Left colon (tissue), 2 donors: ENCODE measurements at places on chromosomes 12 and 14.

DNA sequence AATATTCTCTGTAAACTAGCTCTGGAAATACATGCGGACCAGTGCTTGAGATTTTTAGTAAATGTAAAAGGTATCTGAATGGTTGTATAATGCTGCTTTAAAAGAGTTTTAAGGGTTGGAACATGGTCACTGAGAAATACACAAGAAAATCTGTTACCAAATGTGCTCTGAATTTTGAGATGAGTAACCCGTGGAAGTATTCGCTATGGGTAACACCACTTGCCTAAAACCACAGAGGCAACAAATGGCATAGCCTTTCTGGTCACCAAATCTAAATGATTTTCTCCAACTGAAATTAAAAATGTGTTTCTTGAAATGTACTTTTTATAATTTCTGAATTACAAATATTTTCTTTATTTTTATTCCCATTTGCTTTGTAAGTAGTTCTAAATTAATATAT is 745.7 kb downstream of the DIO2 start:
- no peak for DNase-seq

DNA sequence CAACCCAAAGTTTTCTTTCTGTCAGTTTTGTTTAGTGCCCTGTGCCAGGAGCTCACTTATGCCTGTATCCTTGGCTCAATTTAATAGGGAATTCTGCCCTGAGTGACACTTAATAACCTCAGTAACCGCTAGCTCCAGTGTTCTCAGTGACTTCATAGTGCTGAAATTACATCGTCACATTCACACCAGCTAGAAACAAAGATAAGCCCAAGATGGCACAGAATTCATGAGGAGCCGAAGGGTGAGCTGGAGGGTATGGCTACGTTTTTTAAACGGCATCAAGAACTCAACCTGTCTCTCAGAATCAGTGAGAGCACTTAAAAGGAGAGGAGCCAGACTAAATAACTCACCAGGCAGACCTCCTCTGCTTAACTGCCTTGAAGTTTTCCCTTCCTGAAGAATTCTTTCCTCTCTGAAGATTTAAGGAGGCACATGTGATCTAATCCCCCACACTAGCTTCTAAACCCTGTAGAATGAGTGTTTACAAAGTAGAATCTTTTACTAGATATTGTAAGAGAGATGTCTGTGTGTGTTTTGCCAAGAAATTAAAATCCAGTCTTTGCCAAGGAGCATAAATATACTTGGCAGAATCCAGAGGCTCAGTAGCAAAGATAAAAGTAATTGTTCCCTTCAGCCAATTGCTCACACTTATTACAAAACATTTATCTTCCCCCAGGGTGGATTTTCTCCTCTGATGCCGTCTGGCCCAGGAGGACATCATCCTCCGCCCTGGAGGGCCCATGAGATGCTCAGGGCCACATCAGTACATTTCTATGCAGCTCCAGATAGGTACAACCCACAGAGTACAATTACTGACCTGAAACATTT is 37.3 kb downstream of the PTGER2 start:
- no peak for DNase-seq

- no peak for DNase-seq
Observed at GRCh38 chr14:71716041-71716772, 216.0 kb upstream of the RGS6 start.

DNA sequence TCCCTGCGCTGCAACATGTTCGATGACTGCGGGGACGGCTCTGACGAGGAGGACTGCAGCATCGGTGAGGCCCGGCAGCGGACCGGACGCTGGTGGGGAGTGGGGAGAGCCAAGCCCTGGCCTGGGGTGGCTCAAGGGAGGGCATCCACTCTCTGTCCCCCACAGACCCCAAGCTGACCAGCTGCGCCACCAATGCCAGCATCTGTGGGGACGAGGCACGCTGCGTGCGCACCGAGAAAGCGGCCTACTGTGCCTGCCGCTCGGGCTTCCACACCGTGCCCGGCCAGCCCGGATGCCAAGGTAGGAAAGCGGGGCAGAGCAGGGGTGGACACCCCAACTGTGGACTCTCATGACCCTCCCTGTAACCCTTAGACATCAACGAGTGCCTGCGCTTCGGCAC is 11.4 kb upstream of the NXPH4 start:
- DNase-seq: no peak

DNA sequence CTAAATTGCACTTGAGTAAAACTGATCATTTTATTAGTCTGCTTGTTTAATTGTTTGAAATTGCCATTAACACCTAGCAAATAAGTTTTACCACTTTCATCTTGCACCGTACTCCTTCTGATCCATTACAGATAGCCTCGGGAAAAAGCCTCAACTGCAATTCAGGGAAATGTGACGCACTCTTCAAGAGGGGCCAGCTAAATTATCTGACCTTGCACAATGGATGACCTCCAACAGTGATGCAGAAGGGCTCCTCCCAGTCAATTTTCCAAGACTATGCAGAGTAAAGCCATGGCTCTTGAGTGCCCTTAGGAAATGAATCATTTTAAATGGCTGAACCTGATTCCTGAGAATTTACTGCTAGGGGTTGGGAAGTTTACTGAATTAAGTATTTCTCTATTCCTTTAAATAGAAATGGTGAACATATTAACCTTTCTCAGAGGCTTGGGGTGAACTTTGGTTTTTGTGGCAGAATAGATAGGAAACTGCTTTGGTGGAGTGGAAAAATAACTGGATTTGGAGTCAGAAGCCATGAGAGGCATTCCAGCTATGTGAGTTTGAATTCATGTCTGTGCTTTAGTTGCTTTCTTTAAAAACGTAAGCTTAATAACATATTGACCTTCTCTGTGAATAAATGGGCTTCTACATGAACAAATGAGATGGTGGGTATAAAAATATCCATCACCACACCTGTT is 64.8 kb upstream of the OVCH1 start:
- no peak for DNase-seq

- DNase-seq: no peak
Observed at GRCh38 chr12:111446631-111447570, 41.2 kb downstream of the SH2B3 start.

DNA sequence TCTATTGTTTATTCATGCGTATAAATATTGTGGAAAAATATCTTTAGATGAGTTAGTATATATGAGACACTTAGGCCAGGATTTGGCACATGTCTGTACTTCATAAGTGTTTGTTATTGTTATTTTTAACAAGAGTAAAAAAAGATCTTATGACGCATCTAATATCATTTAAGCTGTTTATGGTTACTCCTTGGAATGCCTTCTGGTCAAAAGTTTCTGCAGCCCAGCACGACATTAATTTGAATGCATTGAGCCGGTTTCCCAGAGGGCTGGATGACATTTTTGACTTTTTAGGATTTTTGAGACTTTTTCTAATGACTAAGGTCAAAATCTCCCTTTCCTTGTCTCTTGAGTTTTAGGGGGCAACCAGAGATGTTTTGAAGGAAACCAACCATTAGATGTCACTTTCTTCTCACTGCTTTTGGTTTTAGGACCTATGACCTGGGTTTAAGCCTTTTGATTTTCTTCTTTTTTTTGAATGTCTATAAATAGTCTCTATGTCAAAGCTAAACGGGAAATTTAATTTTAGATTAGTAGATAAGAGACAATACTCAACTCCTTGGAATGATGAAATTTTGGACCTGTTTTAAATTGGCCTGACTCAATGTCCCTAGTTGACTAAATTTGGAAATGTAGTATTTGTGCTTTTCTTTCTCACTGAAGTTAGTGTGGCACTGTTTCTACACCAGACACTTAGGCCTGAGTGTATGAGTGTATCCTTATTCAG is 215.5 kb downstream of the AEBP2 start:
- no peak for DNase-seq

DNA sequence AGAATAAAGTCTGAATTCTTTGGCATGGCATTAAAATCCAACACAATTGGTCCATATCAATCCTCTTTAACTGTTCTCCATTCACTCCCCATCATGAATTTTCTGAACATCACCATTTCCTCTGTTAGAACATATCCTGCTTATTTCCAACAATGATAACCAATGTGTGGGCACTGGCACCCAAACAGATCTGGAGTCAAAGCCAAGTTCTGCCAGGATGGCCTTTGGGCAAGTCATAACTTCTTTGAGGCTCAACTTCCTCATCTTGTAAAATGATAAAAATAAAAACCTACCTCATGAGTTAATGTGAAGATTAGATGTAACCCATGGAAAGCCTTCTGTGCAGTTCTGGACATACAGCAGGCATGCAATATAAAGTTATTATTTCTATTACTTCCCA is 12.5 kb downstream of the PAWR start:
- DNase-seq: peak; percentile 59

DNA sequence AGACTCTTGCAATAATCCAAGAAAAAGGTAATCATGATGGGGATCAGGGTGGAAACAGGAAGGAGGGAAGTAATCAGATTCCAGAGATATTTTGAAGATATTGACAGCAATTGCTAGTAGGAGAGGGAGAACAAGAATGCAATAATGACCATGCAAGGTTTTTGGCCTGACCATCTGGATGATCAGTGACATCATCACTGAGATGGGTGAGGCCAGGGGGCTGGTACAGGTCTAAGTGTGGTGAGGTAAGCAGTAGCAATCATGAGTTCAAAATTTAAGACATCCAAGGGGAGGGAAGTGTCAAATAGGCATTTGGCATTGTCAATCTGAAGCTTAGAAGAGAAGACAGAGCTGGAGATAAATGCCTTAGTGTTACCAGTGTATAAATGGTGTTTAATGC is 24.8 kb upstream of the CLMN start:
- no peak for DNase-seq

DNA sequence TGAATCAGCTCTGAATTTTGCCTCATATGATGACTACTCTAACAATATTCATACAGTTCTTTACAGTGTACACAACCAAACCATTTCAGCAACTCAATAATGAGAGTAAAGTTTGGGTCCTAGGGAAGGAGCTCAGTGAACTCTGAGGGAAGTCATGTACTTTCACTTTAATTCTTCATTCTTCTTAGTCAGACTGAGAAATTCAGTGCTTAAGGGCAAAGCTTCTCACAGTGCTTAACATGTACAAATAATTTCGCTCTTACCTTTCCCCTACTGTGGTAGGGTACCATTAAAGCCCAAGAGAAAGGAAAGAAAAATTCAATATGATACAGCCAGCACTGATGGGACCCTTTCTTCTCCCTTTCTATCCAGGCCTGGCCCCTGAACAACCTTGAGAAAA is 435.0 kb downstream of the NELL2 start:
- no peak for DNase-seq

DNA sequence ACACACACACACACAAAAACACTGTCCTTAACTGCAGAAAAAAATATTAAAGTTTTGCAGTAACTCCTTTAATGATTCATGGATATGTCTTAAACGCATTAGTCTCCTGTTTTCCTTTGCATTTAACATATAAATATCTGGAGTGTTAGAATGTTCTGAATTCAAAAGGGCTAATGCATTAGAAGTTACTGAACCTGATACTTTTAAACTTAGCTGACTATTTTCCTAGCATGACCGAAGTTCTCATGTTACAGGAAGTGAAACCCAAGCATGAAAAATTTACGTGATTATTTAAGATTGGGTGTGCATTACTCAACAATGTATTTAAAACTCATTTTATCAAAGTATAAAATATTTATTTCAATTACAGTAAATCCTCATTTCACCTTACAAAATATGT is 791.2 kb downstream of the FLRT2 start:
- no peak for DNase-seq

GRCh38 chr14:67410313-67410712 is 1.7 kb downstream of the PLEK2 start:
- DNase-seq: peak; percentile 89

- no peak for DNase-seq
Observed at GRCh38 chr14:80781972-80782367, 159.6 kb downstream of the CEP128 start.

DNA sequence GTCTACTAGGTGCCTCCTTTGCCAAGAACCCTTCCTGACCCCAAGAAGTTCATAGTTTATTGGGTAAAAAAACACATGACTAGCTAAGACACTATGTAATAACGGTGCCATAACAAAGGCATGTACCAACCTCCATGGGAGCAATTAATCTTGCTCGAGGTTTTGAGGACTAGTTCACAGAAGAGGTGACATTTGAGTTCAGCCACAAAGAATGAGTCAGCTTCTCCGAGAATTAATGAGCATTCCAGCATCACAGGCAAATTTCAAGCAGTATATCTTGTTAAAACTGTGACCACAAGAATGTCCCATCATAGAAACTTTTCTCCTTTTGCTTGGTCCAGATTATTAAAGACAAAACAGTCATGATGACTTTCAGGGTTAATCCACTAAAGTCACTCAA is 113.0 kb upstream of the RAP1B start:
- no peak for DNase-seq

DNA sequence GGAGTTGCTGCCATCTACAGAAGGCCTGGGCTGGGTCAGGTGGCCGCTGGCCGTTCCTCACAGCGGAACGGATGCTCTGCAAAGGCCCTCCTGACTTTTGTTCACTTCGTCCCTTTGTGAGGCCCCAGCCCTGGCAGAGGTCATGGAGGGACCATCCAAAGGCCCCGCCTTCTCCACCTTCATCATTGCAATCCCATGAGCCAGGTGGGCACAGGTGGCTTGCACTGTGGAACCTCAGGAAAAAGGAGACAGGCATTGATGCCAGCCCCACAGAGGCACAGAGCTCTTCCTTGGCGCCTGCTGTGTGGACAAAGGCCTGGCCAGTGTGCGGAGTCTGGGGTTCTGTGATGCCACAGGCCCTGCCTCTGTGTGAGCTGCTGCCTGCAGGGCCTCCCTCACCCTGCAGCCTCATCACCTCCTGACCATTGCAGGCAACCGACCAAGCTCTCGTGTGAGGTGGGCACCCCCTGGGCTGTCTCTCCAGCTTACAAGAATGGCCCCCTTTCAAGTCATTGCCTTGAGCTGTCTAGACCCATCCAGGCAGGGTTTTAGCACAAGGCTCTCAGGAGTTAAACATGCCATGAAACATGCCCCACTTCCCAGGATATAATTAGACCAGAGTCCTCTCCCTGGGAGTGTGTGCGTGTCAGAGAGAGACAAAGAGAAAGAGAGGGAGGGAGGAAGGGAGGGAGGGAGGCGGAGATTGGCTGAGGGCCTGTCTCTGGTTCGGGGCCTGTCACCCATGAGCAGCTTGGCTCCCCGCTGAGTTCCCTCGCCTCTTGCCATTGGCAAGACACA is 19.3 kb downstream of the NFKBIA start:
- DNase-seq: peak; percentile 67

- DNase-seq: no peak
Observed at GRCh38 chr14:57388067-57388466, 2.3 kb upstream of the NAA30 start.
